ENCODE measurements at places on chromosomes 16 and 17.

DNA sequence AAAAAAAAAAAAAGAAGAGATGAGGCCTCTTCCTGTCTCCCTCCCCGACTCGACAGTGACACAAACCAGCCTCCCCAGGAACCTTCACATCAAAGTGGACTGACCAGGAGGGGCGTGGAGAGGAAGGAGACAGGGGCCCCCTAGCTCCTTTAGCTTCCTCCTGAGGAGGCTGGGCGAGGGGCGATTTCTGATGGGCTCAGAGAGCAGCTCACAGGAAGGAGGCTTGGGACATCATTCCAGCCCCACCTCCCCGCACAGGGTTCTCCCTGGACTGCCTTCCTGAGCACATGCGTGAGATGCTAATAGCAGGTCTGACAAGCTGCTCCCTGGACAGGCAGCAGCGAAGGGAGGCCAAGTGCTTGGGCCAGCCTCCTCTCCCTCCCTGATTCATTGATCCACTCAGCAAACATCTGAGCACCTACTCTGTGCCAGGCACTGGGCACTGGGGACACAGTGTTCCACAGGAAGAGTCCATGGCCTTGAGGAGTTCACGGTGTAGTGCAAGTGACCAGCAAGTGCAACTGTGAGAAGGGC lies 14.4 kb upstream of the DOK4 start:
- no peak for DNase-seq

GRCh38 chr16:55115506-55115905 lies 184.8 kb downstream of the IRX5 start:
- no peak for DNase-seq

- no peak for DNase-seq
Observed at GRCh38 chr16:22670551-22671041, 143.4 kb upstream of the HS3ST2 start.

- DNase-seq = no peak
Observed at GRCh38 chr16:4746215-4746614, 11.9 kb downstream of the DNAAF8 start.

GRCh38 chr17:11031787-11032186 lies 193.9 kb upstream of the PIRT start:
- DNase-seq = no peak

DNA sequence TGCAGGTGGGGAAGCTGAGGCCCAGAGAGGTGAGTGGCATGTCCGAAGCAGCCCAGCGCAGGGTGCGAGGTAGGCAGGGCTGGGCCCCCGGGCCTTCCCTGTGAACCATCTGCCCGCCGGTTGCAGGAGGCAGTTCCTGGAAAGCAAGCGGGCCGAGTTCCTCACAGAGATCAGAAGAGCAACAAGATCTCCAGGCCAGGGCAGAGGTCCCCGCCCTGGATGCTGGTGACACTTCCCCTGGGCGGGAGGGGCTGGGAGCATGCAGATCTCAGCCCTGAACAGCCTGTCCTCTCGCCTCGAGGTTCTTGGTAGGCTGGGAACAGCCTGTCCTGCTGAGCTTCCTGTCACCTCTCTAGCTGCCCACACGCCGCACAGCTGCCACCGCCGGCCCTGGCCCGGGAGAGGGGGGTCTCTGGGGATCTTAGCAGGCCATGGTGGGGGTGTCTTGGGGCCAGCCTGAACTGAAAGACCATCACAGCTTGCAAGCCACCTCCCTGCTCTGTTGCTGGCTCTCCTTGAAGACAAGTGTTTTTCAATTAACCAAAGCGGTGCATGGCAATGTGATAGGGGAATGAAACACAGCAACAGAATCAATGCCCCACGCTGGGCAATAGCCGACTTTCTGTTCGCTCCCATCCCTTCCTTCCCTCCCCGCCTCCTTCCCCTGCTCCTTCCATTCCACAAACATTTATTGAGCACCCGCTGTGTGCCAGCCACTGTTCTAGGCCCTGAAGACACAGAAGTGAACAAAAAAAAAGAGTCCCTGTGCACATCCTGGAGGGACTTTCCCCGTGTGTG lies 31.7 kb downstream of the SOCS1 start:
- no peak for DNase-seq

- DNase-seq = no peak
Observed at GRCh38 chr16:49439050-49439449, 65.4 kb downstream of the C16orf78 start.

DNA sequence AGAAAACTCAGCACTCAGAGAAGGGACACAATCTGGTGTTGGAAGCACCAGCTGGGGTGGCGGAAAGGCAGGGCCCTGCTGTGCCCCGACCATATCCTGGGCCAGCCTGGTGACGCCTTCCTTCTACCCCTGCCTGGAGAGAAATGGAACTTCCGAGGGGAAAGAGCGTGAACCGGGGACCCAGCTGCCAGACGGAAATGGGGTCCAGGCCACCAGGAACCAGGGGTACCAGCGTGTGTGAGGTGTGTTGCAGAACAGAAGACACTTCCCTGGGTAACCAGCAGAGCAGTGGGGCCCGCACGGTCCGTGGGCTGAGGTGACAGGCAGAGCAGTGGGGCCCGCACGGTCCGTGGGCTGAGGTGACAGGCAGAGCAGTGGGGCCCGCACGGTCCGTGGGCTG lies 6.8 kb downstream of the RAB40B start:
- DNase-seq = no peak

GRCh38 chr17:32773856-32774694 lies 102.8 kb downstream of the MYO1D start:
- DNase-seq = no peak

GRCh38 chr16:20956319-20956718 lies 55.7 kb downstream of the LYRM1 start:
- DNase-seq = no peak

DNA sequence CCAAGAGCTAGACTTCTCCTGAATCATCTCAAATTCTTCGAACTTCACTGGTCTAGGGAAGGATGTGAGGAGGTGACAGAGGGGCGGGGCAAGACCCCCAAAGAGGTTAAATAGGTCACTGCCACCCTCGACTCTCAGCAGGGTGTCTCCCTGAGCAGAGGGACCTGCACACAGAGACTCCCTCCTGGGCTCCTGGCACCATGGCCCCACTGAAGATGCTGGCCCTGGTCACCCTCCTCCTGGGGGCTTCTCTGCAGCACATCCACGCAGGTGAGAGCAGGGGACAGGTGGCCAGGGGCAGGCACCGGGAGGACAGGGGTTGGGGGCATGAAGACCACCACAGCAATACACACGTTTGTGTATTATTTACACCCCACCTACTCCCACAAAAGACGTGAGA lies 9.2 kb downstream of the CCL17 start:
- DNase-seq = no peak

DNA sequence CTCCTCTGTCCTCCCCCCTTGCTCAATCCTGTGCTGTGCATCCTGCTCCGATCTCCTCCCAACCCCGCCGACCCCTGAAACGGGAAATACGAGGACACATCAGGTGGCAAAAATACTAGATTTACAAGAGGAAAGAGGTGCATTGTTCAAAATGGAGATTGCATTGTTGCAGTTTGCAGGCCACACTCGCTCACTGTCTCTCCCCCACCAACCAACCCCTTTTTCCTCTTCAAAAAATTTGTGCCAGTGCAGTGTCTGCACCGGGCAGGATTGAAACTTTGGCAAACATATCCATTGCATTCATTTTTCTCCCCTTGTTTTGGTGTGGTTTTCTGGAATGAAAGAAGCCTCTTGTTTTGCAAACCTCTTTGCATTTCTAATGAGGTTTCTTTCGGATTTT lies 61.0 kb downstream of the RNF135 start:
- no peak for DNase-seq

DNA sequence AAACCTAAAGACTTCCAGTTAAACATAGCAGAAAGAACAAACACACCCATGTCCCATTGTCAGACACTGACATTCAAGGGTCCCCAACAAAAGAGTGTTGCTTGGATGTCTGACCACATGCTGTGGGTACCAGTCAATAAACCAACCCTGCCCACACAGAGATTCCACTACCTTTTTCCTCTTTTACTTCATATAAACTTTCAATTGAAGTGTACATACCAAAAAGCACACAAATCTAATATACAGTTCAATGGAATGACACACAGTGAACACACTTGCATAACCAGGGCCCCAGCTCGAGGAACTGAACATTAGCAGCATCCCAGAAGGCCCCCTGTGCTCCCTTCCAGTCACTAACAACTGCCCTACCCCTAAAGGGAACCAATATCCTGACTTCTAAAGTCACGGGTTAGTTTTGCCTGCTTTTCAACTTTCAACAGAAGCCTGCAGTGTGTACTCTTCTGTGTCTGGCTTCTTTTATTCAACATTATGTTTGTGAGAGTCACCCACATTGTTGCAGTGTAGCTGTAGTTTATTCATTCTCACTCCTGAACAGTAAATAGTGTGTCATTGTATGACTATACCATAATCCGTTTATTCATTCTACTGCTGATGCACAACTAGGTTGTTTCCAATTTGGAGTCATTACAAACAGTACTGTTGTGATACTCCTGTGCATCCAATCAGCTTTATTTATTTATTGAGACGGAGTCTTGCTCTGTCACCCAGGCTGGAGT lies 18.0 kb downstream of the CFDP1 start:
- DNase-seq = no peak

DNA sequence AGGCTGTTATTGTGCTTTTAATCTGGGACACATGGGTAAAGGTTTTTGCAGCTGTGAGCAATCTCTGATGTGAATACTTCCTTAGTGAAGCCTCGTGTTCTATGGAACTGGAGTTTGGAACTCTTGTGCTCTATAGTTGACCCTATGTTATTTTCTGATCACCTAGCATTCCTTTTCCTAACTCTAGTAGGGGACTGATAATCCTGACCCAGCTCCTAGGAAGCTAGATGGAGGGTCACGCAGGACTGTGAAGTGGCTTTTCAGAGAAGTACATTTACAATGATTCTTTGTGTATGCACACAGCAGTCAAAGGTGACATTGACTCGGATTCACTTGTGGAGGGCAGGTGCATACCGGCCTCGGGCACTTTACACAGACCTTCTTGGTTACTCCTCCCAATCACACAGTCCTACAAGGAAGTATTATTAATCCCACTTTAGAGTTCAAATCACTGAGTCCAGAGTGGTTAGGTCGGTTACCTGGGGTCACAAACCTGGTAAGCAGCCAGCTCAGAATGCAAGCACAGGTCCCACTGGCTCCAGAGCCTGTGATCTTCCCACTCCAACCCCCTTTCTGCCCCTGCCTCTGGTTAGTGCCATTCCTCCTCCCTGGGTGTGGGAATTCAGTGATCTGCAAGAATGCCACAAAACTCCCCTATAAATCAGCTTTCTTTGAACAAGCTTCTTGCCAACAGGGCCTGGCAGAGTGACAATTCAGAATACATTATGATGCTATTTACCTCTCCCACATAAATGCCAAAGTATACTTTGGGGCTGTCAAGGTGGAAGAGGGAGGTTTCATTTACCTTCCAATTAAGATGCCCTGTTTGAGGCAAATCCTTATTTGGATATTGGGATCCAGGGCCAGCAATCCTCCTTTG lies 7.1 kb downstream of the CHD9NB start:
- DNase-seq = peak; percentile 60

- DNase-seq = no peak
Observed at GRCh38 chr16:58128711-58129096, 477 bp downstream of the CFAP20 start.

- DNase-seq = no peak
Observed at GRCh38 chr17:1931844-1932579, 93.1 kb downstream of the RTN4RL1 start.

DNA sequence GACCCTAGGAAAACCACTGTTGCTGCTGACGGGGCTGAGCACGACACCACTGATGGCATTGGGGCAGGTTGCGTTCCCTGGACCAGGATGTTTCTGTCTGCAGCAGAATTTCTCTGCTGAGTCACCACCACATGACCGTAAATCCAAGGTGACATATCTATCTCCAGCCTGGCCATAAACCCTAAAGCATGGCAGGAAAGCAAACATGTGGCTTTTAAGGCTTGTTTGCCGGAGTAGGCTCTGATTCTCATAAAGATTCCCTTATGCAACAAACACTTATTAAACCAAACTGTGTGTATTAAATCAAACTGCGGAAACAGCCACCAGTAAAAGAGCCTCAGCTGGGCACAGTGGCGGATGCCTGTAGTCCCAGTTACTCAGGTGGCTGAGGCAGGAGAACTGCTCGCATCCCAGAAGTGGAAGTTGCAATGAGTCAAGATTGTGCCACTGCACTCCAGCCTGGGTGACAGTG lies 17.3 kb downstream of the MPHOSPH6 start:
- peak; percentile 71 for DNase-seq

GRCh38 chr17:39677542-39678339 lies 9.5 kb downstream of the PNMT start:
- DNase-seq = no peak

DNA sequence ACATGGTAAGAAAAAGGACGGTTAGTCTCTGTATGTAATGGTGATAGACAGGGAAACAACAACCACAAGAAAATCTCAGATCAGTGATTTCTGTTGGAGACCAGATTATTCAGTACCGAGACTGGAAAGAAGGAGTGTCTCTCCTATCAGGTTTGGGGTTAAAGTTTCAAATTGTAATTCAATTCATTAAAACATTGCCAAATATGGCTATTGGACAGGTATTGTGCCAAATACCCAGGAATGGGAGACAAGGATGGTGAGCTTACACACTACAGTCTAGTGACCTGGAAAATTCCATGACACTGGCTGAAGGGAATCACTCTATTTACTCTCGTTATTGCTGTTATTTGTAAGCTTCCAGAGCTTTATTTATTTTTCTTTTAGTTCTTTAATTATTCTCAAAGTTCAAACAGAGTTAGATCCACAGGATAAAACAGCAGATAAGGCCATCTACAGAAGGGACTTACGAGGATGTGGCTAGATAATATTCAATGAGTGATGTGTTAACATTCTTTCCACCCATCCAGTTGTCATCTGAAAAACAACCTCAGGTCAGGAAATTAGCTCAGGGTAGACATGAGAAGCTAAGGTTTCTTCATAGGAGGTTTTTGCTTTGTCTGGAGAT lies 25.1 kb upstream of the MMD start:
- no peak for DNase-seq

DNA sequence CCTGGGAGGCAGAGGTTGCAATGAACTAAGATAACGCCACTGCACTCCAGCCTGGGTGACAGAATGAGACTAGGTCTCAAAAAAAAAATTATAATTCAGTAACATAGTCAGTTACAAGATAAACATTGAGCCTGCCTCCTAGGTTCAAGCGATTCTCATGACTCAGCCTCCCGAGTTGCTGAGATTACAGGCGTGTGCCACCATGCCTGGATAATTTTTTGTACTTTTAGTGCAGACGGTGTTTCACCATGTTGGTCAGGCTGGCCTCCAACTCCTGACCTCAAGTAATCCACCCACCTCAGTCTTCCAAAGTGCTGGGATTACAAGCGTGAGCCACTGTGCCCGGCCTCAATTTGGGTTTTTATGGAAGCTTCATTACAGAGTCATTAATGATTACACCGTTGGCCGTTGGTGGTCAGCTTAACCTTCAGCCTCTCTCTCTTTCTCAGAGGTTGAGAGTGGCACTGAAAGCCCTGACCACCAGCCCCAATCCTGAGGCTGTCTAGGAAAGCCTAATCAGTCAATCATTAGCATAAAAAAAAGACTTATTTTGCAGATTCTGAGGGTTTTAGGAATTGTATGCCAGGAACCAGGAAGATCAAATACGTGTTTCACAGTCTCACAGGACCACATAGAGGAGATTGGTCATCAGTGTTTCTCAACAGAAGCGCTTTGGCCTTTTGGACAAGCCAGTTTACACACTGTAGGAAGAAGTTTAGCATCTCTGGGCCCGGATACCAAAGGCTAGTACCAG lies 1.3 kb upstream of the LRRC37A3 start:
- DNase-seq = no peak

- DNase-seq = peak; percentile 98
Observed at GRCh38 chr17:75124041-75124818, 7.3 kb downstream of the NT5C start.
